ENCODE measurements at places on chromosomes 3 and 15.

DNA sequence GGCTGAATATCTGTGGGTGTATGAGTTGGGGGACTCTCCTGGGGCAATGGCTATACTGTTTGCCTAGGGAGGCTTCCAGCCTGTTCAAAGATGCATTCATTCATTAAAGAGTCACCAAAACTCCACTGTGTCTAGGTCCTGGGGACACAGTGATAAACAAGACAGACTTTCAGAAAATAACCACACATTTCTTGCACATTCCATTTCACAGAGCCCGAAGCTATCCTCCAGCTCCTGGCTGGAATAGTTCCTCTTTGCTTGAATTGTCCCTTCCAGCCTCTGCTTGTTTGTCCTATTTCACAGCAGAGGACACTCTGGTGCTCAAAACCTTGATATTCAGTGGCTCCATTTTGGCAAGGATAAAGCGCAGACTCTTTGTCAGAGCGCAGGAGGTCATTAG, 61.7 kb upstream of the ITGA11 start:
- DNase-seq: no peak

- DNase-seq: no peak
Observed at GRCh38 chr15:67033012-67033411, 32.4 kb upstream of the SMAD3 start.

- no peak for DNase-seq
Observed at GRCh38 chr3:67876261-67876660, 221.8 kb upstream of the SUCLG2 start.

GRCh38 chr15:33968224-33968623, at the start of gene CHRM5:
CHRM5 (plus strand) TSS chr15:33968497; CDS start chr15:34062718, 94,221 bp downstream.
- no peak for DNase-seq

DNA sequence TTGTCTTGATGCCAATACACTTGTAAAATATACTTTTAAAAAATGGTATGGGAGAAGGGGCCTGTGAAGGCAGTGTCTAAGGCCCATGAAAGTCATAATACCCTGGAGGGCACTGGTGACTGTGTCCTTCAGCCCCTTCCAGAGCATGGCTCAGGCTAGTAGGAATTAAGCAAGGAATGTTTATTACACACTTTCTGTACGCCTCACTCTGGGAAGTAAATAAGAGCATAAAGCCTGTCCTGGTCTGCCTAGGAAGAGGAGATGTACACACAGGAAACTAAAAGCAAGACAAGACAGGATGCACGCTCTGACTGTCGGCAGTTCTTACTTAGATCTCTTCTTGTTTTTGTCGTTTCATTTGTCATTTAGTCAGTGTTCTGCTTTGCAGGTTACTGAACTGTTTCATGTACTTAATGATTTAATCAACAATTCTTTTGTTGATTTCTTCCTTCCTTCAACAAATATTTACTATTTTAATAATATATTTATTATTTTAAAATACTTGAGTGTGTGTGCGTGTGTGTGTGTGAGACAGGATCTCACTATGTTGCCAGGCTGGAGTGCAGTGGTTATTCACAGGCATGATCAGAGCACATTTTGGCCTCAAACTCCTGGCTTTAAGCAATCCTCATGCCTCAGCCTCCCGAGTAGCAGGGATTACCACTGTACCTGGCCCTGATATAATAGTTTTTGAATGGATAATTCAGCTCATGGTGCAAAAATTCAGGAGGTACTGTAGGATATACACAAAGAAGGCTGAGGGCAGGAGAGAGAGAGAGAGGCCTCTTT, 9.0 kb upstream of the SMAD6 start:
- no peak for DNase-seq

- no peak for DNase-seq
Observed at GRCh38 chr15:100764778-100765466, 114.7 kb upstream of the ALDH1A3 start.

DNA sequence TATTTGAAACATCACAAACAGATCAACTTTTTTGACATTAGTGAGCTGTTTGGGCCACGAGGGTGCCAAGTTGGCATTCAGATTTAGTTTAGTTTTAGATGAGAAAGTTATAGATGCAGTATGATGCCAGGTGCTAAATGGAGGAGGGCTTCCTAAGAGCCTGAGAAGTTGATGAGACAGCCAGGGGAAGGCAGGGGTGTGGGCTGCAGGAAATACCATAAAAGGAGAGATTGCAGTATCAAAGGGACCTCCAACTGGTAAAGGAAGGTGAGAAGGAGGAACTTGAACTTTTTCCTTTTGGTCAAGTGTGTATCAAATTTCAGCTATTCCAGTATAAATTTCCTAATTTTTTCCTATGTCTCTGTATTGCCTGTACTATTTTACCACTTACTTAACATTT, 2.0 kb upstream of the TNIK start:
- DNase-seq: no peak

GRCh38 chr3:48427630-48427962, 2.3 kb downstream of the PLXNB1 start:
- DNase-seq: no peak

DNA sequence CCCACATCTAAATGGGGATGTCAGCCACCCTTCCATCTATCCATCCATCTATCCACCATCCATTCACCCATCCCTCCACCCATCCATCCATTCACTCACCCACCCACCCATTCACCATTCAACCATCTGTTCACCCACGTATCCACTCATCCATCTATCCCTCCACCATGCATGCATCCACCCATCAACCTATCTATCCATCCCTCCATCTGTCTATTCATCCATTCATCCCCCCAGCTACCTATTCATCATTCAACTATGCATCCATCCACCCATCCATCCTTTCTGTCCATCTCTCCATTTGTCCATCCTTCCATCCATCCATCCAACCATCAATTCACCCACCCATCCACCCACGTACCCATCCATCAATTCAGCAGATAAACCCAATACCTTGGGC, 14.6 kb downstream of the ITIH3 start:
- no peak for DNase-seq

- DNase-seq: no peak
Observed at GRCh38 chr3:107264888-107265287, 112.4 kb upstream of the CCDC54 start.

GRCh38 chr3:42019953-42020260, 58.0 kb upstream of the ULK4 start:
- DNase-seq: no peak

DNA sequence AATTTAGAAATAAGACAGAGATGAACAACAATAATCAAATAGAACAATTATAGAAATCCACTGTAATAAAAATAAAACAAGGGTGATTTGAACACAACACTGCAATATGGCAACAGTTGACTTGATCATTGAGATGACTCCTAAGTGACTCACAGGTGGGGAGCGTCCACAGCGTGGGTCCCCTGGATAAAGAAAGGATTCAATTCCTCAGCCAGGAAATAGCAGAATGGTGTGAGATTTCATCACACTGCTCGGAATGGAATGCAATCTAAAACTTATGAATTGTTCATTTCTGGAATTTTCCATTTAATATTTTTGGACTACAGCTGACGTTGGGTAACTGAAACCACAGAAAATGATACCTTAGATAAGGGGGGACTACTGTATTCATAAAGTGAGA, 82.0 kb downstream of the CNTN3 start:
- DNase-seq: peak; percentile 58

DNA sequence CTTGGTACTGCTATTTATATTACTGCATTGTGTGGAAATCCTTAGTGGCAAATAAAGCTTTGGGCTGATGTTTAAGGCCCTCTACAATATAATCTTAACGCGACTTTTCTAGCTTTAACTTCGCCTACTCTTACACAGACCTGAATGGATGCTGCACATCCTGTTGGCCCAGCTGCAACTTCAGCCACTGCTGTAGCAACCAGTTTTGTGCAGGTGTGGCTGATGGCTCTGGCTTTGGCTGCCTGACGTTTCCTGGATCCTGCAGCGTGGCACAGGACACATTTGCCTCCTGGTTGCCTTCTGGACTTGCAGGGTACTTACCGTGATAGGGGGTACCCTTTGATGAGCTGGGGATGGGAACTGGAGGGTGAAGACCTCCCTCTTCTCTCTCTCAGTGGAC, 20.2 kb upstream of the ERICH6 start:
- DNase-seq: no peak

GRCh38 chr3:80734920-80735319, 967.1 kb upstream of the ROBO1 start:
- DNase-seq: no peak

DNA sequence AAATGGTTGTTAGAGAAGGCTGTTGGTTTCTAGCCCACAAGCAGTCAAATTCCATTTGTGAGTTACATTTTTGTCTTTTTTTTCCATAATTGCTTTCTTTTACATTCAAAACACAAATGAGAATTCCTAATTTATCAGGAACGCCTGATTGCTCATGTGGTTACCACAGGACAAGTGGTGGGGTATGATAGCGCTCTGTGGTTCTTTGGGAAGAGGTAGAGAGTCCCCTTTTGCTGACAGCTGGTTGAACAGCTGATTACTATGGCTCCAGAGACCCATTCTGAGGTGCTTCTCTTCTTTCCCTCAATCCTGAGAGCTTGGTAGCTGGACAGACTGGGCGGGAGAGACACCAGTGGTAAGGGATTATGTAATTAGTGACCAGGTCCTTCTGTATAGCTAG, 24.4 kb downstream of the CNOT10 start:
- DNase-seq: no peak

GRCh38 chr3:69490971-69491370, 105.1 kb upstream of the FRMD4B start:
- no peak for DNase-seq

DNA sequence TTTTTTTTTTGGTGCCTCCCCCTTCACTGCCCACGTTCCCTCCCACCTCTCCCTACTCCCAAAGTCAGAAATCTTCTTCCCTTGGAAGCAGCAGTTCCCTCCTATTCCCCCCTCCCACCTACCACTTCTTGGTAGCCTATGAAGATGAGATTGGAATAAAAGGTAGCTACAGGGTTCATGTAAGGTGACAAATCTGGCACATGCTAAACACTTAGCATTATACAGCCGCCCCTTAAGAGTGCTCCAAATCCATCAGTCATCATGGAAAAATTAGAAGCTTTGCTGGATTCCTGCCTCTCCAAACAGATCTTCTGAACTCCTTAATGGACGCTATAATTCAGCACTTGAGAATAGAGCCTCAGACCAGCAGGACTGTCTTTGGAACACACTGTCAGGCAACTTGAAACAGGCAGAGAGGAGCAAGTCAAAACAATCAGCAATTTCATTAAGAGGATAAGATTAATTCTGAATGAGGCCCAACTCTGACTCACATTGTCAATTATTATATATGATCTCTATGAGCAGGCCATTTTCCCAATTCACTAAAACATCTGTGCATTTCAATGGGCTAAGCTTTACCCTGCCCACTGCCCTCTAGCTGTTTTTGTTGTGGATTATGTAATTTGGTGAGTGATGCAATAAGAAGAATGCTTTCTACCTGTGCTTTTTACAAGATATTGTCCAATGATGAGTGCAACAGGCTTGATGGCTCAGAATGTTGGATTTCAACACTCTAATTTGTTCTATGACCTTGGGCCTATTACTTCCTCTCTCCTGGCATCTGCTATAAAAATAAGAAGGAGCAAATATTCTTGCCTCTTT, 34.6 kb upstream of the SPRED1 start:
- DNase-seq: no peak

DNA sequence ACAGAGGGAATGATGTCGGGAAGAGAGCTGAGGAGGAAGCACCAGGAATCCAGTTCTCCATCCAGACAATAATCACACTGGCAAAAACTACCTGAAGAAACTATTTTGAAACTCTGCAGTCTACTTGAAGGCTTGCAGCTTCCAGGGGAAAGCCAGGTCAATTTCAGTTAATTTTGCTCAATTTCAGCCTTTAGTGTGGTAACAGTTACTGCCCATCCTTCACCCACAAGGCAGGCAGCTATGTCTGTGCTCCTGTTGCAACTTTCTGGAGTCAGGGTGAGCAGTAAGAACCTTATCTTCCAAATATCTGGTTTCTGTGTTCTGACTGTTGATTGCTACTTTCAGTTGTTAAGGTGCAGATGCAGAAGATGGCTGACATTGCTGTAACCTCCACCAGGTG, 221.7 kb downstream of the ADAMTS17 start:
- DNase-seq: no peak

DNA sequence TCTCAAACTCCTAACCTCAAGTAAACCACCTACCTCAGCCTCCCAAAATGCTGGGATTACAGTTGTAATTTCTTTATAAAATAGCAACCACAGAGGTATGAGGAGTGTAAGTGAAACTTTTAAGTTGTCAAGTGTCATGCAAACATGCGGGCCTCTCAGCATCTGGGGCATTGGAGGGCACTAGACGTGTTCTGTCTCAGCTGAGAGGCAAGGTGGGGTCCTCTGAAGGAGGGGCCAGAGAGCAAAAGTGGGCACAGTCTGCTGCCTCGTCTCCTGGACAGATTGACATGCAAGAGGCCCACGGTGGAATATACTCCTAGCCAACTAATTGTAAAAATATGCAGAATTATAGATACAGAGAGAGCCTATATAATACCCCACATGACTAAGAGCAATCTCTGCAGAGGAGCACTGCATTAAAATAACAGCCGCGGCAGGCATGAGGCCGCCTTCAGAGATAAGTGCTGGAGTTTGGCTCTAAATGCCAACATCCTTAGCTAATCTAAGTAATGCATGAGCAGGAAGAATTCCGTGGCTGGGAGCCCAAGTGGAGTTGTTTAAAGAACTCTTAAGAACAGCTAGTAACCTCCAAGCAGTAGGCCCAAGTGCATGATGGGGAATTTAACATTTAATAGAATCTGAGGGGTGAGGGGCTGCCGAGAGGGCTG, 87.8 kb upstream of the RNU6-1 start:
- peak; percentile 51 for DNase-seq

DNA sequence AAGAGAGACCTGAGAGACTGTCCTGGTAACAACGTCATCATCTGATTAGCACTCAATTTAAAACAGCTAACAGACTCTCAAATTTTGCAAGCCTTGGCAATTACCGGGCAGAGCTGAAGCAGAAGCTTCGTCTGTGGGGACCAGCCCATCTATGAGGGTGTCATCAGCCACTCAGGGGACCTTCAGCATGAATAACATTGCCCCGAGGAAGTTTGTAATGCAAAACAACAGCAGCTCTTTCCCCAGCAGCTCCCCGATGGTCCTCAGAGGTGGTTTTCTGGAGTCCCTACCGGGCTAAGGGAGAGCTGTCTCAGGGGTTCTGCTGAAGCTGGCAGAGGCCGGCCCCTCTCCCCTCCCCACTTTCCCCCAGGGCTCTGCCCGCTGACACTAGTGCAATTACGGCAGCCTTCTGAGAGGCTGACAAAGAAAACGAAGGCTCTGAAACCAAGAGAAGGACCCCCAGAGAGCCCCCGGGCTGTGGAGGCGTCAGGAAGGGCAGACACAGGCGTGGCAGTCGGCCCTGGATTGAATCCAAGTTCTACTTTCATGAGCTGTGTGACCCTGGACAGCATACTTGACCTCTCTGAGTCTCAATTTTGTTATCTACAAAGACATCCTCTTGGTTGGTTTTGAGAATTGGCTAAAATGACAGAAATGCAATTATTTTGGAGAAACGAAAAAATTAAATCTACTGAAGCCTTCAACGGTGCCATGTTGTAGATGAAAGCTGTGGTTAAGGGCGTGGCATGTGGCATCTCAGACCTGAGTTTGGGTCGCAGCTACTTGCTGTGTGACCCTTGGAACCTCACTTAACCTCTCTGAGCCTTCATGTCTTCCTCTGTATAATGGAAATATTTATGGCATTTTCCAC, 102.1 kb upstream of the TLE3 start:
- DNase-seq: no peak

GRCh38 chr3:139940622-139941021, 5.6 kb downstream of the CLSTN2 start:
- DNase-seq: no peak

- DNase-seq: no peak
Observed at GRCh38 chr15:57890351-57890750, 175.2 kb downstream of the ALDH1A2 start.
